ENCODE measurements at places on chromosomes 4 and X.

- no peak for DNase-seq
These were observed 32.1 kb downstream of the NBDY start for GRCh38 chrX:56761167-56761566.

GRCh38 chrX:41733939-41734338 lies 10.0 kb downstream of the GPR82 start:
- no peak for DNase-seq

- DNase-seq, result no peak
These were observed 161.5 kb downstream of the PPARGC1A start for GRCh38 chr4:23728393-23728792.

GRCh38 chrX:2640436-2641150 lies 50.5 kb upstream of the CD99 start:
- DNase-seq, result no peak

GRCh38 chr4:55173580-55173979 lies 48.2 kb upstream of the KDR start:
- no peak for DNase-seq

GRCh38 chr4:61273233-61273632 lies 73.1 kb downstream of the ADGRL3 start:
- DNase-seq, result no peak

GRCh38 chr4:177473991-177474390 lies 31.8 kb upstream of the AGA start:
- DNase-seq, result no peak

DNA sequence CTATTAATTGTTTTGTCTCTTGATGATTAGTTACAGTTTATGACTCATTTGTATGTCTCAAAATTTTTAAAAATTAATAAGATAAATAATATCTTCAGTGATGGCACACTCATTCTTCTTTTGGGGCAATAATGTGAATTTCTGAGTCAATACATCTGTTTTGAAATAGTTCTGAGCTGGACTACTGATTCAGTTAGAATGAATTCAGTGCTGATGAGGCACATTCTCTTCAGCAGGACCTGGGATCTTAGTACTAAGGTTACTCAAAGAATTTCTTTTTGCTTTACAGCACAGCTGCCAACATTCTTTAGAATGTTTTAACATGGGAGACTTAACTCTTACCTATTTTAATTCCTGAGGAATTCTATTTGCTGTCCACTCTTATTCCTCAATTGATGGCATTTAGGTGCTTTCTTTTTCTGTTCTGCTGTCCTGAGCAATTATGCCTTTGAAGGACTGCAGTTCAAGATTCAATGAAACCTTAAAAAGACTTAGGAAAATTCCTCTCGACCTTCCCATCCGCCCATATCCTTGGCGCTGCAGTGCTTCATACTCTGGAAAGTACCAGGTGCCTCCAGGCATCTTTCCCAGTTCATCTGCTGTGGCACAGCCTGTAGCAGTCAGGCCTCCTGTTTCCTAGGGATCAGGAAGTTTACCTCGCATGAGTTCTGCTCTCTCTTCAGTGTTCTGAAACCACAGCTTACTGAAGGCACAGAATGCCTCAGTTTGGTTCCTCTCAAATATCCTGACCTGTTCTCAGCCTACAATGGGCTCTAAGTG lies 213.7 kb downstream of the FSTL5 start:
- DNase-seq, result no peak

- no peak for DNase-seq
These were observed 9.4 kb downstream of the IL15 start for GRCh38 chr4:141645611-141646340.

GRCh38 chr4:88967883-88968331 lies 89.1 kb downstream of the FAM13A start:
- DNase-seq, result no peak

DNA sequence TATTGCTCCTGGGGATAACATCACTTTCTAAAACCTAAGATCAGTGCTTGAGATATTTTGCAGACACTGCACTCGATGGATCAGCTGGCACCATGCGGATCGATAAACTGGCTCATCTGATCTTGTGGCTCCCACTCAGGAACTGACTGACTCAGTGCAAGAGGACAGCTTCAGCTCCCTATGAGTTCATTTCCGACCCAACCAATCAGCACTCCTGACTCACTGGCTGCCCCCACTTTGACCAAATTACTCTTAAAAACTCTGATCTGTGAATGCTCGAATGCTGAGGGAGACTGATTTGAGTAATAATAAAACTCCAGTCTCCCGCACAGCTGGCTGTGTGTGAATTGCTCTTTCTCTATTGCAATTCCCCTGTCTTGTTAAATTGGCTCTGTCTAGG lies 110.1 kb downstream of the ANAPC4 start:
- no peak for DNase-seq

DNA sequence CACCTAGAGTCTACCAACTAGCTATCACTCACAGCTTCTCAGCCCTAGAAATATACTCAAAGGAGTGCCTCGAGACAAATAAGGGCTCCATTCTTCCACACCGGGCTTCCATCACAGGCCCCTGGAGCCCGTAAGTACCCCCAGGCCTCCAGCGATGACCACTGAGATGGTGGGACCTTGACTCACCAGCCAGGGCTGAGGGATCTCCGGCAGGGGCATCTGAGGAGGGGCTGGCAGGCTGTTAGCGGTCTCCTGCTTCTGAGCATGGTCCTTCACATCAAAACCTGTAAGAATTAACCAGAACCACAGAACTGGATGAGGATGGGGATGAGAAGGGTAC lies 71.3 kb downstream of the AFAP1 start:
- no peak for DNase-seq

DNA sequence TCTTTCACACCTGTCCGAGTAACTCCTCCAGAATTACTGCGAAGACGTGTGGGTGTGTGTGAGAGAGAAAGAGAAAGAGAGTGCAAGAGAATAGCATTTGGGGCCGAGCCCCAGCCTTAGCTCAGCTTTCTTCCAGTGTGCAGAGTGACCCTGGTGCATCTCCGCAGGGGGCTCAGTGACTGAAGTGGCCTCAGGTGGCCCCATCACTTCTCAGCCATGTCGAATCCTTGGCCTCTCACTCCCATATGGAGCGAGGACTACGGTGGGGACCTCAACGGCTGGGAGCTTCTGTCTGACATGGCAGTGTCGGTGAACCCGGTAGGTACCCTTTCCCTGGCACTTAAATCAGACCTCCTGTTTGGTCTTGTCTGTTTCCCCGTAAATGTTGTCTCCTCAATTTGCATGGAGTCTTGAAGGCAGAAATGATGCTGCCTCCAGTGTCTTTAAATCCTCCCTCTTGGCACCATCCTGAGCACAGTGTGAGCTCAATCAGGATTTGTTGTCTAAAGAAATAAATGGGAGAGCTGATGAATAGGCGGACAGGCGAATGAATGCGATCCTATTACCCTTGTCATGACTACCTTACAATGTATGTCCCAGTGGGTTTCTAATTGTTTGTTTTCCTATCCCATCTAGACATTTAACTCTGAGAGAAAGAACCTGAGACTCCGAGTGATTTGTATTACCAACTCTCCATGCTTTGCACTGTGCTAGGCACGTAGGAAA lies 305.9 kb downstream of the AFF2 start:
- peak; percentile 14 for DNase-seq
